Memory B cell (primary cell): ENCODE measurements at places on chromosomes 11 and 22.

GRCh38 chr11:16184588-16184987 is 171.8 kb downstream of the SOX6 start:
- DNase-seq: no peak

DNA sequence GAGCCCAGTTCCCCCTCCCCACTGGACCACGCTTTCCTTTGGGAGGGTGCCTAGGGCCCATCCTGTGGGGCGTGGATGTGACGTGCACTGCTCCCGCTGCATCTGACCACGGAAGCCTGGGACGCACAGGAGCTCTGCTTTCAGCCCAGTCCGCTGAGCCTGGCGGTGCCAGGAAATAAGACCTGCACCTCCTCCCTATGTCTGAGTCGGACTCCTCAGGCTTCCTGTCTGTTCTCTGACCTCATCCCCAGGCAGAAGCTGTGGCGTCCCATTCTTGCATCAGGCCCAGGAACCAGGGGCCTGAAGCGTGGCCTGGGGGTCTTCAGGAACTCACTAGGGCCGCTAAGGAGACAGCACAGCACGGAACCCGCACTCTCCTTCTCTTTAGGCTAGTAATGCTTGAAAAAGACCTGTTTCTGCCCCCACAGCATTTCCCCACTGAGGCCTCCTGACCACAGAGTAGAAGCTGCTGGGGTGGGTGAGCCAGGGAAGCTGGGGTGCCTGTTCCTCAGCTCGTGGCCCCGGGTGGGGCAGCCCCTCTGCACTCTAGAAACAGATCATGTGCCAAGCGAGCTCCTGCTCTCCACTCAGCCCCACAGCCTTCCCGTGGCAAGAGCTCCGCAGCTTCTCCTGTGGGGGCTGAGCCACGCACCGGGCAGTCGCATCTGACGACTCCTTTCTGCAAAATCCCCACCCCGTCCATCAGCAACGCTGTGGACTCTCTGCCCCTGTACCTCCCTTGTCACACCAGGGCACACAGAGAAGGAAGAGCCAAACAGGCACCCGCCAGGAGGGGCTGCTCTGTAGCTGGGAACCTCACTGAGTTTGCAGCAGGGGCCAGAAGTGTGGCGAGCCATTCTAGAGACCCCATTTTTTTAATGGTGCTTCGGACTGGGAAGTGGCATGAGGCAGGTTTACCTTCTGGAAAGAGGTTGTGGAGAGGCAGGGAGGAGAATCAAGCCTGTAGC is 22.6 kb downstream of the MOV10L1 start:
- no peak for DNase-seq

GRCh38 chr22:17218341-17218740 is 894 bp downstream of the ADA2 start:
- DNase-seq: no peak

GRCh38 chr11:1927026-1927847 is 7.7 kb downstream of the TNNT3 start:
- DNase-seq: no peak

GRCh38 chr11:59866397-59866796 is at the start of gene TCN1:
TCN1 (minus strand) TSS chr11:59866487; CDS start chr11:59866470, 17 bp downstream.
- no peak for DNase-seq

DNA sequence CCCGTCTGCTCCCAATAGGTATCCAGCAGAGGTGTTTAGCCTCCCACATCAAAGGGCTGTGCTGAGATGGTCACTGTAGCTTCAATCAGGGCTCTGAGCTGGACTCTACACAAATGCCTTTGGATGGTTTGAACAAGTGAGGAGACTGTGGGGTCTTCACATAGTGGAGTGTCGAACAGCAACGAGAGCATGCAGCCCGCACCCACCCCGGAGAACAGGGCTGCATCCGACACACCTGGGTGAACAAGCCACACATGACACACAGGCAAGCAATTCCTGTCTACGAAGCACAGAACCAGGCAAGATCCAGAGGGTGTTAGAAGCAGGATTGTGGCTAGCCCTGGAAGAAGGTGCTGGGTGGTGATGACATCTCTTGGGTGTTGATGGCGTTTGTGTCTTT is 58.0 kb upstream of the FGF3 start:
- DNase-seq: no peak

- no peak for DNase-seq
These were observed 11.3 kb upstream of the AMPD3 start for GRCh38 chr11:10443721-10444235.

DNA sequence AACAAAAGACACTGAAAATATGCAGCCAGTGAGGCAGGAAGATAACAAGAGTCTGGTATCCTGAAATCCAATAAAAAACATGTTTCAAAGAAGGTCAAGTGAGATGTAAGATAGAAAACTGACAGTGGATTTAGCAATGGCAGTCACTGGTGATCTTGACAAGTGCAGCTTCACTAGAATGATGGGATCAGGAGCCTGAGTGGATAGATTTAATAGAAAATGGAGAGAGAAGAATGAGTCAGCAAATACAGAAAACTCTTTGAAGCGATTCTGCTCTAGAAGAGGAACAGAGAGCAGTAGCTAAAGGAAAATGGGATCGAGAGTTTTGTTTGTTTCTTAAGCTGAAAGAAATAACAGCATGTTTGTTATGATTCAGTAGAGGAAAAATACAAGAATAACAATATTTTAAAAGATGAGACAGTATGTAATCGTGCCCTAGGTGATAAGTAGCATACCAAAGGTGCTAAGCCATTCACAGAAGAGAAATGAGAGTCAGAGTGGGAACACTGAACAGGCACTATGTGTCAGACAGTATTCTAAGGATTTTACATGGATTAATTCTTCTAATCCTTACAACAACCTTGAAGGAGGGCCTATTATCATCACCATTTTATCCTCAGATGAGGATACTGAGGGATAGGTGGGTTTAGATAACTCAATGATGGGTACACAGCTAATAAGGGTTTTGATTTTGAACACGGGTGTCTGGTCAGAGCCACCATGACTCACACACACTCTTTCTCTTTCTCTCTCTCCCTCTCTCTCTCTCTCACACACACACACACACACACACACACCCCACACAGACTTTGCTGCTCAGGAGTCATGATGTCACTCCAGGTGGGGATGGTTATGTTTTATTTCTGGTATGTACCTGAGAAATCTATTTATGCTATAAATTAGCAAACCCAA is 36.3 kb downstream of the MRE11 start:
- DNase-seq: no peak

GRCh38 chr11:57482782-57483561 is 22.6 kb downstream of the RTN4RL2 start:
- peak; percentile 53 for DNase-seq

GRCh38 chr11:43947815-43948214 is 5.4 kb downstream of the C11orf96 start:
- no peak for DNase-seq

DNA sequence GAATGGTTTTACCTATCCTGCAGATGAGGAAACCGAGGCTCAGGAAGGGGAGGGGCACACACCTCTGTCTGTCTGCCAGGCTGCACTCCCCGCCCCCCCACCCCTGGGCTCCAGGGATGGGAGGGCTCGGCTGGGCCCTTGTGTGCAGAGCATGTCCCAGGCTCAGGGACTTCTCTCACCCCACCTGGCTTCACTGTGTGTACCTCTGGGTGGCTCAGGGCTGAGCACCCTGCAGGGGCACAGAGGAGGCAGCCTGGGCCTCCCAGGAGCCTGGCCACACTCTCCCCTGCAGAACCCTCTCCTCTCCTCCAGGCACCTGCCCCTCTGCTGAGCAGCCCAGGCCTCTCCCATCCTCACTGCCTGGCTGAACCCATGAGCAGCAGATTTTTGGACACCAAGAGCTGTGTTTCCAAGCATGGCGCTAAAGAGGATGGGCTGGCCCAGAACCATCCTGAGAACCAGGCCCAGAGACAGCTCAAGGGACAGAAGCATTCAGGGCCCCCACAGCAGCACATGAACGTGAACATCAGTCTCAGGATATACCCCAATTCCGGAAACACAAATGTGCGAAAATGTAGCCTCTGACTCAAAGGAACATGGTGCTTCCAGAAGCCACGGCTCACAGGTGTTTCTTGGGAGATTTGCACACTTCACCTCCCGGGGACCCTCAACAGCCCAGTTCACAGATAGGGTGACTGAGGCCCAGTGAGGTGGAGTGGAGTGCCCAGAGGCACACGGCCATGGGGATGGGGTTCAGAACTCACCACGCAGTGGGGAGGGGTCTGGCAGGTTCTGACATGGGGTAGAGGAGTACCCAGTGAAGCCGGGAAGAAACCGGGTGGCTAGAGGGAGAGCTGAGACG is 10.5 kb downstream of the EMID1 start:
- no peak for DNase-seq

- no peak for DNase-seq
These were observed 70.2 kb downstream of the NOX4 start for GRCh38 chr11:89420981-89421380.

DNA sequence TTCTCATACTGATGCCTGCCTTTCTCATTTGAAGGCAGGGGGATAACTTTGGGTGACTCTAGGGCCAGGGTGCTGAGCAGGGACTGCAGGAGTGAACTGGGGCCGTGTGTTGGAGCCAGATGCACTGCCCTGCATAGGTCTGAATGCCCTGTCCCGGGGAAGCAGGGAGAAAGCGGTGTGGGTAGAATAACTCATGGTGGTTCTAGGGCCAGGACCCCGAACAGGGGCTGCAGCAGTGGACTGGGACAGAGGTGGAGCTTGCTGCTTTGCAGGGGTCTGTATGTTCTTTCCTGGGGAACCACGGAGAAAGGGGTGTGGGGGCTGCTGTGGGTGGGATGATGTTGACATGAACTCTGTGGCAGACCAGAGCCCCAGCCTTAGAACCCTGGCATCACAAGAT is 52.9 kb downstream of the GAB4 start:
- no peak for DNase-seq

- DNase-seq: no peak
These were observed 6.1 kb upstream of the THRSP start for GRCh38 chr11:78057462-78058055.

DNA sequence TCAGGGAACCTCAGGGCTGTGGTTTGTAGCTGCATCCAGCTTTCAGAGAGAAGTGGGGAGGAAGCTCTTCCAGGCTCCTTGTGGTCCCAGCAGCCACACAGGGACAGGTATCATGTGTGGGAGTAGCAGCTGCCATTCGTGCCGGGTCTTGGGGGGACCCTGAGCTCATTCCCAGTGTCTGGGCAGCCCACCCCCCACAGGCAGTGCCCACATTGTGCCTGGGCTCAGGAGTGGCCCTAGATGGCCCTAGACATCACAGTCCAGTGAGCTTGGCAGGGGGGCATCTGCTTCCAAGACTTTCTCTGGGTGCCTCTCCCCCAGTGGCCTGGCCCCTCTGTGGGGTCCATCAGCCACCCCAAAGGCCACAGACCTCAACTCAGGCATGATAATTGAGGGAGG is 619.7 kb downstream of the BRD1 start:
- no peak for DNase-seq

- no peak for DNase-seq
These were observed 3.7 kb downstream of the ADAMTS8 start for GRCh38 chr11:130424613-130425140.

DNA sequence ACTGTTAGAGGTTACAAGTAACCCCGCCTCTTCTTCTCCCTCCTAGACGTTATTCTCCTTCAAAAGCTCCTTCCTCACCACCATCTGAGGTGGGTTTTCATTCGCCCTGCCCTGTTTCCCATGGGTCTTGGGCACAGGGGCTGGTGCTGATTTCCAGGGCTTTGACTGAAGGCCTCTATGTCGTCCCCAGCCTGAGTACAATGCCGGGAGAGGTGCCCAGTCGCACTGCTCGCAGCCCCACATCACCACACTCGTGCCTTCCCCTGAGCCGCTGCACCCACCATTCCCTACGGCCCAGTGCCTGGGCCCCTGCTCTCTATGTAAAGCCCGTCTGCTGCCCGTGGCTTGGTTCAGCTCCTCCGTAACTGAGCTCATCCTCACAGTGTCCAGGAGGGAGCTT is 169.8 kb downstream of the DSCAML1 start:
- no peak for DNase-seq
